PC-9 (cell line): ENCODE measurements at places on chromosomes 12 and 14.

GRCh38 chr12:79689477-79690141 lies 1.2 kb downstream of the PAWR start:
- peak; percentile 31 for DNase-seq

DNA sequence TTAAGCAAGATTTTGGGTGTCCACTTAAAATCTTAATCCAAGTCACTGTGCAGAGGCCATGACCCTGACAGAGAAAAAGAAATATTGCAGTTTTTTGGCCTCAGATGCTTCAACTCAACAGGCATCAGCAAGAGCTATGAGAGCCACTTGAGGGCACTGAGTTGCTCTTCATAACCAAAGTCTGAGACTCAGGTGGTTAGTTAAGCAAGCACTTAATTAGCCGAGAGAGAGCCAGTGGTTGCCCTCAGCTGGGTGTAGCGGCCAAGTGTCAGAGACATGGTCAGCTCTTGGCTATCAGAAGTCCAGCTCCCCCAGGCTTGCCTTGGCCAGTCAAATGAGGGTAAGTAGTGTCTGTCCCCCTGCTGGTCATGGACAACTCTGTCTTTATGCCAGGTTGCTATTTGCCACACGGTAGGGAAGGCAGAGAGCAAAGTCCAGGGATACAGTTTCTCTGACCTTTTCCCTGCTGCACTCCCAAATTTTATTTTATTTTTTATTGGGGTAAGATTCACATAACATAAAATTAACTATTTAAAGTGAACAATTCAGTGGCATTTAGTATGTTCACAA lies 9.0 kb upstream of the KRT71 start:
- no peak for DNase-seq

- DNase-seq = no peak
These were observed 181.9 kb downstream of the PRKCH start for GRCh38 chr14:61503167-61503801.

DNA sequence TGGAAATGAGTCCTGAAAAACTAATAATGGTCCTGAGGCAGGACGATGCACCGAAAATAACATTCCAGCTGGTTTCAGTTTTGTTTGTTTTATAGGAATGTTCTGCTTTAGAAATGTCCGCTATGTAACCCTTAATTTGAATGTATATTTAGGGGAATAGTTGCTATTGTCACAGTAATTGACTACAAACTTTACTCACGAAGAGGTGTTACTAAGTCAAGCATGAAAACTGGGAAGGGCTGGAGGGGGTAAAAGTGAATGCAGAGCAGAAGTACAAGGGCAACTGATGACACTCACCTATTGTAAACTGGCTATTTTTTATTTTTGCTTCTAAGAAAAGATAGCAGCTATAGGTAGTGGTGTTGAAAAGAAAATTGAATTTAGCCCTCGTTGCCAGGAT lies 230.7 kb upstream of the SYT10 start:
- DNase-seq = no peak

DNA sequence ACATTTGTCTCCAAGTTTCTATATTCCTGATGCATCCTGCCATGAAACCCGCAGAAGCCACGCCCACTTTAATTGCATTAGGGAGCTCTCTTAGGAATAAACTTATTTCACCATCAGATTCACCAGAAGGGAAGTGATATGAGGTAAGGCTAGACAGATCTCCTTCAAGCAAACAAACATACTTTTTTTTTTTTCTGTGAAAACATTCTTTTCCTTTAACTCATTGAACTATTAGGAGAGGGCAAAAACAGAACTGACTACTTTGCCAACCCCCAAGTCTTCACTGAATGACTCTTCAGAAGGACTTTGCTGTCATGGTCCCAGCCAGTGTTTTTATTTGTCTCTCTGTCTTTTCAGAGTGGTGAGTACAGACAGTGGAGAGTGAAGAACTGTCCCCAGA lies 48.4 kb downstream of the GTF2A1 start:
- DNase-seq = no peak

- no peak for DNase-seq
These were observed 29.3 kb downstream of the CCDC175 start for GRCh38 chr14:59547310-59547709.

DNA sequence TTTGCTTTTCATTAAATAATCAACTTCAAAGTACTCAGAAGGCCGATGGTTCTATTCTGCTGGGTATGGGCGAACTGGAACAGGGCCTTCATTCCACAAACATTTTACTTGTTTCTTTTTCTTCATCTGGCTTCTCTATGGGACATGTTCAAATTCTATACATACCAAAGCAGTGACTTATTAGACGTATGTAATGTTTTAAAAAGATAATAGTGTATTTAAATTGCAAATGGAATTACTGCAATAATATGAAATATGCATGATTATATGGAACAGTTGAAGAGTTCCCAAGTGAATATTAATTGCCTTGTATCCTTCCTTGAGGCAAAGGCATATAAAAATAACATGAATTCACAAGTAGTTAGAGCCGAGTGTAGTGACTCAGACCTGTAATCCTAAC lies 75.5 kb downstream of the FAR2 start:
- DNase-seq = no peak

DNA sequence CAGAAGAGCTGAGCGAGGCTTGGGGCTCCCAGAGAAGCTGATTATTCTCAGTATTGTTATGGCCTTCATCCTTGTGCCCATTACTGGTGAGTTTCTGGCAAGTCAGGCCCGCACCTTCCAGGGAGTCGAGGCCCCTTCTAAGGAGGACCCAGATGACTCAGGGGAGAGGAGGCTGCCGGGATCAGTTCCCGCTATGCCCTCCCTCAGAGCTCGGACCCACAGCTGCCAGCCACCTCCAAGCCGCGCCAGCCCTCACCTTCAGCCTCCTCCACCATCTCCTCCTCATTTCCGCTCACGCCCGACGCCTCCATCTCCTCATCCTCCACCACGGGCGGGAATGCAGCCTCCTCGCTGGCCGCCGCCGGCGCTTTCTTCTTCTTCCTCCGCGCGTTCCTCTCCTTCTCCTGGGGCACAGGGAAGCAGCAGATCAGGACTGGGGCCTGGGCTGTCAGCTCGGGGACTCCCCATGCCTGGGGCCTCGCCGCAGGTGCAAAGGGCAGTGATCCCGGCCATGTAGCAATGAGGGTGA lies 83.2 kb downstream of the RFLNA start:
- DNase-seq = no peak

DNA sequence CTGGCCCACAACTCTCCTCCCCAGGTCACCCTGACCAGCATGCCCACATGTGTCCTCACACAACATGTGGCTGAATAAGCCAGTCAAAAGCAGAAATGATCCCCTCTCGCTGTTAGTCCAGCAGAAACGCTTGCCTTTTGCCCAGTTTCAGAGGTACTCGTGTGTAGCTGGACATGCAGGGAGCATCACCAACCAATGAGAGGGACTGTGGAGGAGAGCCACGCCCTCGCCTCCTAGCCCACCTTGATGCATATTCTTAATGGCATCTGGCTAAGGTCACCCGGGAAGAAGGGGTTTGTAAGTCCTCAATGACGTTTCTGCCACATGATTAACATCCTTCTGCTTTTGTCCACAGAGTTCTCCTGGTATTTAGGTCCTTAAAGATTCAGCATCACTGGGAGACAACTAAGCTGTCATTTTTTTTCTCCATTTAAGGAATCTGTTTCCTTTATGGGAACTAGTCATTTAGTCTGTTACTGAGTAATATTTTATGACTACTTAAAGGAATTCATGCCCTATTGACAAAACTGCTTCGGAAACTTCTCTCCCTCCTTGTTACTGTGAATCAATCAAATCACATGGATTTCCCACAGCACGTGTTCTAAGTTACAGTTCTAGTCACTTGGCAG lies 134.0 kb downstream of the GCH1 start:
- DNase-seq = no peak

DNA sequence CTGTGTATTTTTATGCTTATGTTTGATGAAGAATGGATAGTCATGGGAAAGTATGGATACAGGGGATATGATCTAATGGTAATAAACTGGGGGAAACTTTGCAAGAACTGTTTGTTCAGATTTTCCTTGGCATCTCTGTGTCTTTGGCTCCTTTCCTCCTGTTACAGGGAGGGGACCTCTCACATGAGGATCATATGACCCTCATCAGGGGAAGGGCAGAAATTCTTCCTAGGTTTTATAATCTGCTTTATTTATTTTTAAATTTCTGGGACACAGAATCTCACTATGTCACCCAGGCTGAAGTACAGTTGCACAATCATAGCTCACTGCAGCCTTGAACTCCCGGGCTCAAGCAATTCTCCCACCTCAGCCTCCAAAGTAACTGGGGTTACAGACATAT lies 526.5 kb downstream of the CCER1 start:
- no peak for DNase-seq

DNA sequence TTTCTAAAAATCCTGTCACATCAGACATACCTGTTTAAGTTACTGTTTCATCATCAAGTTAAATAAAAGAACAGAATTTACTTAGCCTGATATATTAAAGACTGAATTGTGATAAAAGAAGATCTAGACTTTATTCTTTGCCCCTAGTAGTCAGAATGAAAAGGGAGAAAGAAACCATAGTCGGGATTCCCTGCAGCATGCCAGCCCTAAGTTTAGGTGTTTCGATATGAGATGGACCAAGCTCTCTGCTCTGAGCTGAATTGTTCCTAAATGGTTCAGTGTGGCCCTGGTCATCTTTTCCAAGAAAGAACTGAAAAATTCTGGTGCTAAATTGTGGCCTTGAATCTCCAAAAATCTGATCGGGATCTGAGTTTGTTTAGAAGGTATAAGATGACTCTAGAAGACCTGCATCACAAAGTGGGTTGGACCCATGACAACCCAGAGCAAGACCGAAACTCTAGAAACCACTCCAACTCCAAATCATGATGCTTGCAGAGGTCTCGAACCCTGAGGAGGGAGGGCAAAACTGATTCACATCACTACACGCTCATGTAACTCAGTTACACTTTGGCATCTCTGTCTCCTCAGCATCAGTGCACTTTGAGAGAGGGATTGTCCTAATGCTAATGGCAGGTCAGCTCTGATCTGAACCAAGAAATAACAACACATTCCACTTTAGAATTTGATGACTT lies 15.7 kb downstream of the PTGER2 start:
- no peak for DNase-seq

GRCh38 chr14:99309220-99309766 lies 37.3 kb upstream of the BCL11B start:
- DNase-seq = no peak

DNA sequence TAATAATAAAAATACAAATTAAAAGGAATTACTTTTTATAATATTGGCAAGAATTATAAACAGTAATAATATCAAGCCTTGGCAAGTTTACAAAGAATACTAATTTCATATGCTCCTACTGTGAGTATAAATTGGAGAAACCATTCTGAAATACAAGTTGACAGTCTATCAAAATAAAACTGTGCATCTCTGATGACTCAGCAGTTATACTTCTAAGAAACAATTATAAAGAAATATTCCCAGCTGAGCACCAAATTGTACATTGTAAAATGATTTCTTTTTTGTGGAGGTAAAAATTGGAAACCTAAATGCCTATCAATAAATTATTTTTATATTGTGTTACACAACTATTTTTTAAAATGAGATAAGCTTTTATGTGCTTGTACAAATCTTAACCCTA lies 35.5 kb upstream of the KCNC2 start:
- no peak for DNase-seq

GRCh38 chr12:125249066-125249824 lies 184.0 kb downstream of the AACS start:
- DNase-seq = no peak

- DNase-seq = no peak
These were observed 3.8 kb upstream of the SCARB1 start for GRCh38 chr12:124867401-124867930.

DNA sequence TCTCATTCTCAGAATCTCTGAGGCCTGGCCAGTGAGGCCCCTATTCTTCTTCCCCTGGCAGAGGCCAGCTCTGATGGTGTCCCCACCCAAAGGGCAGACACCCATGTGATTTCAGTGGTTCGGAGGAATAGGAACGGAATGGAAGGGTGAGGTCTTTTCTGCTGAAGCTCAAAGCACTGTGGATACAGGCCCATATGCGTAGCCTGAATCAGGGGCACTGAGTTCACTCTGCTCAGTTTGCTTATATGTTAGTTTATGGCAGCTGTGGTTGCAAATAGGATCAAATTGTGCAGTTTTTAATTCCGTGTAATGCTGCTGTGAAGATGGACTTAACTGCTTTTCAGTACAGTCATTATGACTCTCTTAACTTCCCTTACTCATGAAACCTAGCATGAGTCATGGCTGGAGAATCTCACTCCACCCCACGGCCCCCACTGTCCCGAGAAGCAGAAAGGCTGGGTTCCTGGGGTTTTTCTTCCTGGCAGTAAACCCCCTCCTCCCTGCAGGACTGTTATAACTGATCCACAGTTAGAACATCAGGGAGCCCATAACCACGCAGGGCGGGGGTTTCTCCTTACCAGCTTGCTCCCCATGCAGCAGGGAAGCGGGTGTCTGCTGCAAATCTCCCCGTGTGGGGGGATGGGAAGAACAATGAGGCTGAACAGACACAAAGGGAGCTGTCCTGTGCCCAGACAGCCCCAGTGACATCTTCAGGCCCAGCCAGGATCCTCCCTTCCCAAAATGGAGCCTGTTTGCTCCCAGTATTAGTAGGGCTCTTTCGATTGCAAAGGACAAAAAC lies 122.7 kb downstream of the SLC38A6 start:
- DNase-seq = peak; percentile 85

DNA sequence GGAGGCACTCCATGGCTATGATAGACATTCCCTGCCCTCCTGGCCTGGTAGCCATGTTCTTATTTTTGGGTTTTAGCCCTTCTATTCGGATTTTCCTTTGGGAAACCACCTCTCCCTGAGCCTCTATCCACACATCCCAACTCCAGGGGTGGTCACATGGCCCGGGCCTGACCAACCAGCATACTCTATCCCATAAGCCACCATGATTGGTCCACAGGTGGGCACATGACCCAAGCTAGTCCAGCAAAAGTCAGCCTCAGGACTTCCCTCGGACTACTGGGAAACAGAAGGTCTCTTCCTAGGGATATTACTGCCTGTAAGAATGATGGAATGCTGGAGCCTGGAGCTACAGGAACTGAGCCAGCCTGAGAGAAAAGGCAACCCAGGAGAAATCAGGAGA lies 12.5 kb downstream of the PRIMA1 start:
- DNase-seq = no peak

- DNase-seq = no peak
These were observed 47.8 kb downstream of the ADGRD1 start for GRCh38 chr12:131001493-131001892.

- DNase-seq = no peak
These were observed 12.4 kb downstream of the PPP1R13B start for GRCh38 chr14:103834956-103835355.

GRCh38 chr12:89345830-89346740 lies 6.2 kb downstream of the DUSP6 start:
- no peak for DNase-seq
